ENCODE measurements at places on chromosomes 3 and 15.

DNA sequence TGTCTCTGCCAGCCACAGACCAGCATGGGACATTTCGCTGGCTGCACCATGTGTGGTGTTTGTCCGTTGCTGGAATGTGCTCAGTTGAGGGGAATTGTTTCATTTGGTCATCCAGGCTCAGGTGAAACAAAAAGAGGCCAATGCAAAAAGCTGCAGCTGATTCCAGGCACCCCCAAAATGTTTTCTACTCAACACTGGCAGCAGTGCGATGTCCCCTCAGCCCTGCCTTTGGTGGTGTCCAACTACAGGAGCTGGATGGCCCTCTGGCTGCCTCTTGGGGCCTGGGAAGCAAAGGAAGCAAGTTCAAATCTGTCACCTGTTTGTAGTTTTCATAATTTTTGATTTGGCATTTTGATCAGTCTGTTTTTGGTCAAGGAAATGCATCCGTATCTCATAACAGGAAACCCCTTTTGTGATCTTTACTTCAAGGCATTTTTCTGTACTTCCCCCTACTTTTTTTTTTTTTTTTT lies 141.8 kb downstream of the EEFSEC start:
- no peak for DNase-seq

GRCh38 chr3:93969443-93969842 lies 4.3 kb downstream of the PROS1 start:
- DNase-seq: no peak

DNA sequence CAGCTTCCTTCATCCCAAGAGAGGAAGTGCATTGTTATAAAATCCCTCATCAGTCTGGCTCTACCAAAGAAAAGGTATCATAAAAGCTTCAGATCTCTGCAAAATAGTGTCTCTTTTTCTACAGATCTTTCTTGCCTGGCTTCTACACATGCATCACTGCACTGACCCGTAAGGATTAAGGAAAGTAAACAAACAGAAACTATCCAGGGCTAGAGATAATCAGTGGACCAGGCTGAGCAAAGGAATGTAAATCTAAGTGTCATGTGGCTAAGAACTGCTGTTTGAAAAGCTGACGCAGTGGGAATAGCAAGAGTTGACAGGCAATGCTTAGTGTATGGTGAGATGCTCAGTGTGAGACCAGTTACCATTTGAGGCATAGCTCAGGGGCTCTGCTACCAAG lies 339.7 kb downstream of the IL5RA start:
- no peak for DNase-seq

DNA sequence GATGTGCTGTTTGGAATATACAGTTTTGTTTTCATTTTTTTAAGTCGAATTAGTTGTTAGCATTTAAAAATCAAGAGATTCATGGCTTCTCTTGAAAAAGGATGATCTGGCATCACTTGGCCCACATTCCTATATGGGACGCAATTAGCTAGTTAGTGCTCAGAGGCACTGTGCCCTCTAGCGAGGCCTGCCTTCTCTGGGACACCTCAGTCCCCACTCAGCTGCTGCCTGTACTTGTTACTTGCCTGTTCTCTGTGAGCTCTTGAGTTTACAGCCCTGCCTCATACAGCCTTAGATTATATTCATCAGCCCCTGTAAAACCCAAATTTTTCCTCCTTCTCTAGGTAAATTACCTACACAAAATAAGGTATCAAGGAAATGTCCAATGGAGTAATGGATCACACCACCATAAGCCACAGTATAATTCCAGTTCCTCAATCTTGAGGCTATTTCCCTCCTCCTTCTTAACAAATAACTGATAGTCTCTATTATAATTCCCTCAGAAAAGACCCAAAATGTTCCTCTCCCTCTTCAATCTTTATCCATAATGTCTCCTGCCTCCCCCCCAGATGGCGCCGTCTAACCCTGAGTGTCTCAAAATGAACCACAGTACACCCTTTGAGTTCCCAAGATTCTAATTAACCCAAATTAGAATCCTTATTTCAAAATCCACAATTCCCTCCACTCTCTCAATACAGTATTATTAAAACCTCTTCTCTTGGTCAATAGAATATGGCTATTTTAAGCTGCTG lies 2.7 kb downstream of the ZMAT3 start:
- DNase-seq: peak; percentile 42

- peak; percentile 74 for DNase-seq
Observed at GRCh38 chr3:102229062-102229655, 205.7 kb upstream of the ZPLD1 start.

DNA sequence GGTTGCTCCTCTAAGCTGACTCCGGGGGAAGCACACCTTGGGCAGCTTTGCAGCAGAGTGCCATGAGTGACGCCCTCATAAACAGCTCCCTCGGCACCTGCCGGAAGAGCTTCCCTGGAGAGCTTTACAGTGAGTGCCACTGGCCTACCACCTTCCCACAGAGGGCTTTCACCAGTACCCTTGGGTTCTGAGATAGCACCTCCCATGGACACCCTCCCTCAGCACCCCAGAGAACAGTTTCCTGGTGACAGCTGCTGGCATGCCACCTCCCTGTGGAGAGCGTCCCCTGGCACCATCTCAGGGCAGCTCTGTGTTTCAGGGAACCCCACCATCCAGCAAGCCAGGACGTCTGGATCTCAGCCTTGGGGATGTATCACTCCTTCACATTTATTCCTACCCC lies 49.1 kb downstream of the RUBCN start:
- DNase-seq: no peak

GRCh38 chr3:187909866-187910265 lies 164.6 kb upstream of the BCL6 start:
- DNase-seq: no peak

DNA sequence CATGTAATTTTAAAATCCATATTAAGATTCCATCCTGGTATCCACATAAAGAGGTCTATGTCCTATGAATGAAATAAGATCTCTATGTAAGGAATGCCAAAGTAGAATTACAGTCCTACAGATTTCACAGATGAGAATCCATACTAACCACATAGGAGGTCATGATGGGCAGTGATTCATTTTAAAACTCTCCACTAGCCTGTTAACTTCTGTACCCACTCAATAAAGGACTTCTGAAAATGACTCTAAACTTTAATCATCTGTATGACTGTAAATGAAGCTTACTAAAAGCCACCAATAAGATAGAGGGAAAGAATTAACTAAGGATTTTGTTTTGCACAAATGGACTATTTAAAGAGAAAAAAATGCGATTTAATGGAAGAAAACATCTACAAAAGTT lies 28.7 kb downstream of the MORC1 start:
- no peak for DNase-seq

- peak; percentile 63 for DNase-seq
Observed at GRCh38 chr15:43187544-43188155, 2.4 kb downstream of the CCNDBP1 start.

GRCh38 chr15:101578443-101578894 lies 73.7 kb downstream of the TM2D3 start:
- DNase-seq: peak; percentile 19

- DNase-seq: no peak
Observed at GRCh38 chr3:128895843-128896697, 16.6 kb downstream of the ACAD9 start.

- peak; percentile 29 for DNase-seq
Observed at GRCh38 chr3:125351814-125352456, 23.2 kb downstream of the ZNF148 start.

DNA sequence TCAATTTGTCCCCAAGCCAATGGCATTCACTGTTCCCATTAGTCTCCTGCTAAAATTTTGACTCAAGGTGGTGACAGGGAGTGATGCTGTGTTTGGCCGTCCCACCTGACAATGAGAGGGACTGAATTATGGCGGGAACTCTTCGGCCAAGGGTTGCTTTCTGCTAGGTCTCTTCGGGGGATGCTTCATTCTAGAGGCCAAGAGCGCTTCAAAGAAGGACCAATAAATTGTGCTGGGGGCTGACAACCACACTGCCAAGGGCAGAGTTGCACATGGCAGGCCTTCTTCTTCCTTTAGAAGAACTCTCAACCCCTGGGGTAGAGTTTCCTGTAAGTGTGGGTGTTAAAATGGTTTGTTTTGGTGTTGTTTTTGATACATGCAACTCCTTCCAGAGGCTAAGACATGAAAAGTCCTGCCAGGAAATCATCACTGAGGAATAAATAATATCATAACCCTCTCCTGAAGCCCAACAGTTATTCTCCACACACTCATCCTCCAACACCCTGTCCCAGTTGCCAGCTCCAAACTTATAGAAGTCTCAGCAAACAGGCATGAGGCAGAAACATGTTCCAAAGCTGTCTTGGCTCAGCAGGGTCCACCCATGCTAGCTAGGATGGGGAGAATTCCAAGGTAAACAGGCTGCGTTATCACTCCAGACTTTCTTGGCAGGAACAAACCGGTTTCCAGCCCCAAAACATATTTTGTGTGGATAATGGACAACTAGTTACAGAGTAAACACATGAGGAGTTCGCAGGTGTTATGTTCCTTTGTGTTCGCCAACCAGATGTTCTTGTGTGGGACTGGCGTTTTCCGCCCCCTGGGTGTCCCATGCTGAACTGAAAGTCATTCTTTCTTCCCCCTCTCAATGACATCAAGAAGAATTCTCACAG lies 396.7 kb upstream of the RGMA start:
- DNase-seq: no peak

- no peak for DNase-seq
Observed at GRCh38 chr3:31615071-31615875, 82.5 kb downstream of the STT3B start.

DNA sequence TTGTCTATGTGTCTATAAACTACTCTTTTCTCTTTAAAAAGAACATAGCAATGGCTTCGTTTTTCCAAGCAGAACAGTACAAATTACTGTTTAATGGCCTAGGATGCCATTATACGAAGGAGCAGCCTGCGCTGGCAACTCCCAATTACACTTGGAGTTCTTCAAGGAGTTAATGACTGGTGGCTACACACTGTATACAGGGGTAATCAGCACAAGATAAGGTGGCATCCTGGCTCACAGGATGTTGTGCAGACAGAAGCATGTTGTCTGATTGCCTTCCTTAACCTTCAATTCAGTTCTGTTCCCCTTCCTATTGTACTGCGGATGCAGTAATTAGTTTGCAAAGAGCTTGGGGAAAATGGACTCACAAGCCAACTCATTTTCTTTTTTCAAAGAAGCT lies 250.7 kb upstream of the ROBO2 start:
- no peak for DNase-seq

DNA sequence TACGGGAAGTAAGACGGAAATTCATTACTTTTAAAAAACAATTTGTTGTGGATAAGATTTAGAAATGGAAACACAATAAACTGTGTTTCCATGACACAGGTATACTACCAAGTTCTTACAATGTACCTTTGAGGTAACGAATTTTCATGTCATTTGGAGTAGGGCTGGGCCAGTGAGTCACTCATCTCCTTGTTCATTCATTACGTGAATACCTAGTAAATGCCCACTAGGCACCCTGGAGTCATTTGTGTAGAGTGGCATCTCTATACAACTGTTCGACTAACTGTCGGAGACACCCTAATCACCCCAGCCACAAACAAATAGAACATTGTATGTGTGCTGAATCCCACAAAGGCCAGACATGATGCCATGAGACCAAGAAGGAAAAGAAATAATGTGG lies 94.8 kb downstream of the IGF1R start:
- DNase-seq: no peak

GRCh38 chr3:129121016-129121791 lies 400 bp downstream of the RAB43 start:
- DNase-seq: peak; percentile 46

- DNase-seq: no peak
Observed at GRCh38 chr3:139281522-139282196, 62.2 kb upstream of the MRPS22 start.

DNA sequence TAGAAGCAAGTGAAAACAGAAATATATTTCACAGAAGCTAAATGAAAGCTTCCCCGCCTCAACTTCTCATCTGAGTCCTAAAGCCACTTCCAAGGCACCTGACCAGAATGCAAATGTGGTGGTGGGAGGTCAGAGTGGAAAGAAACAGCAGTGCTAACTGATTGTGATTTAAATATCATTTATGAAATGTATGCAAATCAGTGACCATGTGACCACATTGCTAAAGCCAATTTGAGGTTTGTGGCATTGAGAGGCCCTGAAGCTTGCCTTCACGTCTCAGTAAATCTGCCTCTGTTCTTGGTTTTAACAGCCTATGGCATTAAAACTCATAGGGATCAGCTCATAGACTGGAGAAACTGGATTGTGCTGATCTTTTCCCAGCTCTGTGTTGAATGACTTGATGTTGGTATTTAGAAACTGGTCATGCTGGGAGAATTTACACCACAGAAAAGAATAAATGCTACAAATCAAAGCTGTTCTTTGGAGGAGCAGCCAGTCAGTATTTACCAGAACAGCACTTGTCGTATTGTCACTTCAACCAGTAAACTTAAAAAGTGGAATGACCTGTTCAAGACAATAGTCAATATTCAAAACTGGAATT lies 481.4 kb upstream of the ALCAM start:
- no peak for DNase-seq

GRCh38 chr3:105401691-105402149 lies 35.0 kb downstream of the ALCAM start:
- no peak for DNase-seq

DNA sequence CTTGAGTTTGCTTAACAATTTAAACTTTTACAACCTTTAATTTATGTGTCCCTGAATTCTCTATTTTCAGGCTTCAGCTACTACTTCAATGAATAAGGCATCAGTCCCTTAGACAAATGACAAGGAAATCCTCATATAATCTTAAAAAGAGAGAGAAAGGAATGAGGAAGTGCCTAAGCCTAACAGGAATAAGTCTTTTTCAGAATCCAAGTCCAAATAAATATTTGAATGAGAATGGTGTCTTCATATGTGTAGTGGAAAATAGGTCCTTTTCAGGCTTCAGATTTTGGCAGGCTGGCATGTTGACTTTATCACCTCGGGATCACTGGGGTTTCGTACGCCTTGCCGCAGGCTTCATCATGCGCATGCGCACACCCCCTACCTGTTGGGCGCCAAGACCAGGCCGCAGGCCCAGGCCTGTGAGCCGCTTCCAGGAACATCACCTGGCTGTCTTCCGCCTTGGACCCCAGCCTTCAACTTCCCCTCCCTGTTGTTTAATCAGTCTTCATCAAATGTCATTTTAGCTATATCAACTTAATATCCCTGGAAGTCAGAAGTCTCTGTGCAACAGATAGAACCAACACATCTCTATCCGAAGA lies 334.5 kb downstream of the SOX2 start:
- DNase-seq: no peak

- DNase-seq: no peak
Observed at GRCh38 chr15:68417897-68418296, 14.1 kb downstream of the ITGA11 start.

DNA sequence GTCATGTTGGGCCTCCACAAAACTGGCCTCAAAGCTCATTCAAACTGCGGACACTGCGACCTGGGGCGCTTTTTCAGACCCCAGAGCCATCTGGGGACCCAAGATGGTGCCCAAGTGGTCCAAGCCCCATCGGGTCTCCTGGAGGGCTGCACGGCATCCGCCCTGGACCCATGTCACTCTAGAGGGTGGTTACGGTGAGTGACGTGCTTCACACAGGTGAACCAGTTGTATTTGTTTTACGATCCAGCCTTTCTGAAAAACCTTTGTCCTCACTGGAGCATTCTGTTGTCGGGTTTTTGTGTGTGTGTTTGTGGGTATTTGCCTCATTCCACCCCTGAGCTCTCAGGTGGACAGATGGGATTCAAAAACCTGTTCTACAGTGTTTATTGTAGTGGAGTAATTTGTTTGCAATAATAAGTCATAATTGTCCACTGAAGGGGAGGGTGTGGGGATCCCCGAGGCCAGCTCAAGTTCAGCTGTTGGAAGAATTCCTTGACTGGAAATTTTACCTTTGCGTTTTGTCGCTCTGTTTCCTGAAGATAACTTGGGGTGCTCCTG lies 1.9 kb downstream of the SLC51A start:
- DNase-seq: no peak

- no peak for DNase-seq
Observed at GRCh38 chr3:147008886-147009285, 397.5 kb downstream of the ZIC4 start.

GRCh38 chr3:9251055-9251786 lies 1.8 kb upstream of the SRGAP3 start:
- no peak for DNase-seq

Measured in inflammatory macrophage treated with lipopolysaccharide for 4 hours (primary cell).